ENCODE measurements at places on chromosomes 6 and 20.

DNA sequence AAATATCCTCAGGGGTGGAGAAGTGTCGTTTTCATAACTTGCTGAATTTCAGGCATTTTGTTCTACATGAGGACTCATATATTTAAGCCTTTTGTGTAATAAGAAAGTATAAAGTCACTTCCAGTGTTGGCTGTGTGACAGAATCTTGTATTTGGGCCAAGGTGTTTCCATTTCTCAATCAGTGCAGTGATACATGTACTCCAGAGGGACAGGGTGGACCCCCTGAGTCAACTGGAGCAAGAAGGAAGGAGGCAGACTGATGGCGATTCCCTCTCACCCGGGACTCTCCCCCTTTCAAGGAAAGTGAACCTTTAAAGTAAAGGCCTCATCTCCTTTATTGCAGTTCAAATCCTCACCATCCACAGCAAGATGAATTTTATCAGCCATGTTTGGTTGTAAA lies 20.3 kb upstream of the MAPK13 start:
- no peak for DNase-seq

DNA sequence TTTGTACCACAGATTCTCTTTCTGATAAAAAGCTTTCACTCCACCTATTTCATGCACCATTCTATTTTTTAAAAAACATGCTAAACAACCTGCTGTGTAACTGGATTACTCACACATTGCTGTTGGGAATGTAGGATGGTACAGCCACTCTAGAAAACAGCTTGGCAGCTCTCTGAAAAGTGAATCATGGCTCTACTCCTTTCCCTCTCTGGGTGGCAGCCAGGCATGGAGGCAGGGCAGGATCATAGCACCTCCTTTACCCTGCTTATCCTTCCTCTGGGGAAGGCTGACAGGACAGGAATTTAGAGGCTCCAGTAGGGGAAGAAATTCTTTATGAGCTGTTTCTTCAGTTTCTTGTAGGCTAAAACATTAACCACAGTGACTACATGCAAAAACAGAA lies 6.7 kb upstream of the VNN2 start:
- DNase-seq = no peak

DNA sequence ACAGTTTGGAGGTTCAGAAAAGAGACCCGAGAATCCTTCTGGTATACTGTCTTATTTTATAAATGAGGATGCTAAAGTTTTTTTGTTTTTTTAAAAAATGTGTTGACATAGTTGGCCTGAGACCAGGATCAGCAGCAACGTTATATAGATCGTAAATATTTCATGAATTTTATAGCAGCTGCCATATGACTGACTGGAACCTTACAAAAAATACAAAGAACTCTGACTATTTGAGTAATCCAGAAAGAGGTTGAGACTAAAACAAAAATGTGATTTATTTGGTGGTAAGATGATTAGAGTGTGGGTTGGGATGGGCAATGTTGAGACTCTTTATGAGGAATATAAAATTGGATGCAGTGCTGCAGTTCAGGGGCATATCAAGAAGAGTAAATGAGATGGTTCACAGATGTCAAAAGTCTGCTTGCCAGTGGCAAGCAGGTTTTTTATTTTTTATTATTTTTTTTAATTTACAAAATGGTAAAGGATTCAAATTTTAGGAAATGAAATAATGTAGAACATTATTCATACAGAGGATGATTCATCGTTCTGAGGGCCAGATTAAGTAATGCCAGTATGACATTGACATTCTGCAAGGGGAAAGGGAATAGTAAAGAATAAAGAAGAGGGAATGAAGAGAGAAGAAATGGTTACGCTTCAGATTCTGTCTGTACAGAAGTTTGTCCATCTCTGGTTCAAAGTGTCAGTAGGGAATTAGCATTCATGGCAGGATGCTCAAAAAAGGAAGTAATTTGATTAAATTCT lies 58.5 kb downstream of the SCAF8 start:
- DNase-seq = no peak

GRCh38 chr20:53652090-53652858 lies 58.6 kb upstream of the ZNF217 start:
- DNase-seq = no peak

GRCh38 chr6:31723980-31724691 lies 963 bp downstream of the MPIG6B start:
- no peak for DNase-seq

- no peak for DNase-seq
Measured at GRCh38 chr6:145863366-145863765, 48.8 kb upstream of the FBXO30 start.

DNA sequence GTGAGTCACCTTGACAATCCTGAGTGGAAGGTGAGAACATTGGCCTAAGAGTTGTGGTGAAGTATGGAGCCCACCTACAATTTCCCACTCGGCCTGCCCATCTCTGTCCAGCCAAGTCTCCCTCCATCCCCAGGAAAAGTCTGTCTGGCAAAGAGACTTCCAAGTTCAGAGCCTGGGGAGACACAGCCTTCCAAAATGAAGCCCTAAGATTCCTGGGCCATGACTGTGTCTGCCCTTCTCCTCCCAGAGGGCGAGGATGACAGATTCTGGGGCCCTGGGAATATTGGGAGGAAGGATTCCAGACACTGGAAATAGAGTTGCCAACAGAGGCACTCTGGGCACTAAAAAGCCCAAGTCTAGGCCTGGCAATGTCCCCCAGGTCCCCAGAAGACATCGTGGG lies 176.8 kb downstream of the NFATC2 start:
- no peak for DNase-seq

DNA sequence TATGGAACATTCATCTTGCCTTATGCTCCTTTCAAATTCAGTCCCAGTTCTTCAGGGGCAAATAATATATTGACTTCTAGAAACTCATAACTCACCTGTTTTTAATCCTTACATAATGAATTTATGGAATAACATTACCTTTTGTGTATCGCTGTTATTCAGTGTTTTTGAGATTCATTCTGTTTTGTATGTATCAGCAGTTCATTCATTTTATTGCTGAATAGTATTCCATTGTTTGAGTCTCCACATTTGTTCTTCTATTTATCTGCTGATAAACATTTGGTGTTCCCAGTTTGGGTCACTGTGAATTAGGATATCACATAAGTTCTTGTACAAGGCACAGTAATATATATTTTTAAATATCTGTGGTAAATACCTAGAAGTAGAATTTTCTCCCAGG lies 5.1 kb downstream of the SEMG2 start:
- DNase-seq = no peak

DNA sequence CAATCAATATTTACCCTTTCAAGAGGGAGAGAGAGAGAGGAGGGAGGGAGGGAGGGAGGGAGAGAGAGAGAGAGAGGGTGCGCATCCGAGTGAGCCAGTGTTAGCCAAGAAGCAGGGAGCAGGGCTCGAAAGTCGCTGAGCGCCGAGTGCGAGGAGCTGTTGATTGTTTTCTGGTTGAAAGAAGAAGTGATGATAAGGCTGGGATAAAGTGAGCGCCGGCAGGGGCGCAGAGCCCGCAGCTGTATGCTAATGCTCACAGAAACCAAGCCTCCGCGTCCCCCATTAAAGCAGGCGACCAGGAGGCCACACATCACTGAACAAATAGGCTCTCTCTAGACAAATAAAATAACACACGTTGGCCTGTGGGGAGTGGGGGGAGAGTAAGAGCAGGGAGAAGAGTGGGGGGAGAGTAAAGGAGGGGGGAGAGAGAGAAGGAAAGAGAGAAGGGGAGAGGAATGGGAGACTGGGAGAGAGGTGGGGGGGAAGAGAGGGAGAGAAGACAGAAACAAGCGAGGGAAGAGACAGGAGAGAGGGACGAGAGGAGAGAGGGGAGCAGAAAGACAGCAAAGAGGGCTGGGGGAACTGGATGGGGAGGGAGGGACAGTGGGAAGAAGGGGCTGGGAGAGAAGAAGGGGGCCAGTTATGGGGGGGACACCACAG lies 5.0 kb upstream of the INSM1 start:
- no peak for DNase-seq

GRCh38 chr6:99091985-99092384 lies 144.2 kb upstream of the FBXL4 start:
- DNase-seq = no peak

GRCh38 chr20:58471193-58472164 lies 43.7 kb downstream of the APCDD1L start:
- DNase-seq = peak; percentile 96

GRCh38 chr6:157209865-157210530 lies 113.3 kb downstream of the TMEM242 start:
- DNase-seq = no peak

GRCh38 chr6:46254331-46254730 lies 83.6 kb upstream of the ENPP5 start:
- DNase-seq = no peak

GRCh38 chr6:2116496-2116895 lies 128.9 kb downstream of the GMDS start:
- DNase-seq = no peak

DNA sequence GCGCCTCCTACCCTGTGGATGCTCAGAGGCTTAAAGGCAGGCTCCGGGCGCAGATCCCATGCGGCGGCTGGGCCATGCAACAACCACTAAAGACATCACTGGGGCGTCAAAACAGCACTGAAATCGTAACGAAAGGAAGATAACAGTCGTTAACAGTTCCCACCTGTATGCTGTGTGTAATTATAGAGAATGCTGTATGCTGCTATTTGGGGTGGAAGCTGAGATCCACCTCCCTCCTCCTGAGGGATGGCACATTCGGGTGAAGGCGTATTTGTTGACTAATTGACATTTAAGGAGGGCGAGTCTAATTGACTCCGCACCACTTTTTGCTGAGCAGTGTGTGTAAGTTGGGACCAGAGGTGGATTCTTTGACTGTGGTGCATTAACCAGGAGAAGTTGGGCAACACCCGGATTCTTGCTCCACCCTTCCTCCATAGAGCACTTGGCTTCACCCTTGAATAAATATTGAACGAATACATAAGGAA lies 687 bp downstream of the SLC35A1 start:
- no peak for DNase-seq

DNA sequence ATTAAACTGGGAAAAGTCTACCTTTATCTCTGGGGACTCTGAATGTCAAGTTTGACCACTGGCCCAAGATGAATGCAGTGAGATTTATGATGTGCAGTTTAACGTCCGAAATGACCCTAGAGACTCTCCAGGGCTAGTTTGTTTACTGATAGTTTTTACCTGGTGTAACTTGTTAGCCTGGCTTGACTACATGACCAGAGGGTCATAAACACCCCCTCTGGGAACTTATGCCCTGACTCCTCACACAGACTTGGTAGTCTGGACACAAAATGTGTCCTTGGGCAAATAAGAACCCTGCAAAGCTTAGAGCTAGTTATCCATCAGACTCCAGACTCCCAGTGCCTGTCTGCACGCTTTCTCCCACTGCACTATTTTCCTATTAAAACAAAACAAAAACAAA lies 606.5 kb downstream of the HACE1 start:
- no peak for DNase-seq

- DNase-seq = no peak
Measured at GRCh38 chr6:55669028-55669427, 90.0 kb upstream of the HMGCLL1 start.

GRCh38 chr6:135675862-135676261 lies 175.6 kb upstream of the PDE7B start:
- no peak for DNase-seq

- no peak for DNase-seq
Measured at GRCh38 chr6:22249711-22250350, 47.0 kb downstream of the PRL start.

DNA sequence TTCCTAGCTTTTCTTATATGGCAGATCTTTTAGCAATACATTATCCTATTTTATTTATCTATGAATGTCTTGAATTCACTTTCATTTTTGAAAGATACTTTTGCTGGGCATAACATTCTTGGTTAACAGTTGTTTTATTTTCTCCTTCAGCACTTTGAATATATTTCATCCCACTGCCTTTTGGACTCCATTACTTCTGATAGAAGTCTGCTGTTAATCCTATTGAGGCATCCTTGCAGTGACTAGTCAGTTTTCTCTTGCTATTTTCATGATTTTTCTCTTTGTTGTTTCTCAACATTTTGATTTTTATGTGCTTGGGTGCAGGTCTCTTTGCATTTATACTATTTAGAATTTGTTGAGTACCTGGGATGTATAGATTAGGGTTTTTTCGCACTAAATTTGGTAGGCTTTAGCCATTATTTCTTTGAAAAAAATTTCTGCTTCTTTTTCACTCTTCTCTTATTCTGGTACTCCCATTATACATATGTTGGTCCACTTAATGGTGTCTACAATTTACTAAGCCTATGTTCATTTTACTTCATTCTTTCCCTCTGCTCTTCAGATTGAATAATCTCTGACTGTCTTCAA lies 53.2 kb downstream of the PHACTR3 start:
- DNase-seq = no peak

DNA sequence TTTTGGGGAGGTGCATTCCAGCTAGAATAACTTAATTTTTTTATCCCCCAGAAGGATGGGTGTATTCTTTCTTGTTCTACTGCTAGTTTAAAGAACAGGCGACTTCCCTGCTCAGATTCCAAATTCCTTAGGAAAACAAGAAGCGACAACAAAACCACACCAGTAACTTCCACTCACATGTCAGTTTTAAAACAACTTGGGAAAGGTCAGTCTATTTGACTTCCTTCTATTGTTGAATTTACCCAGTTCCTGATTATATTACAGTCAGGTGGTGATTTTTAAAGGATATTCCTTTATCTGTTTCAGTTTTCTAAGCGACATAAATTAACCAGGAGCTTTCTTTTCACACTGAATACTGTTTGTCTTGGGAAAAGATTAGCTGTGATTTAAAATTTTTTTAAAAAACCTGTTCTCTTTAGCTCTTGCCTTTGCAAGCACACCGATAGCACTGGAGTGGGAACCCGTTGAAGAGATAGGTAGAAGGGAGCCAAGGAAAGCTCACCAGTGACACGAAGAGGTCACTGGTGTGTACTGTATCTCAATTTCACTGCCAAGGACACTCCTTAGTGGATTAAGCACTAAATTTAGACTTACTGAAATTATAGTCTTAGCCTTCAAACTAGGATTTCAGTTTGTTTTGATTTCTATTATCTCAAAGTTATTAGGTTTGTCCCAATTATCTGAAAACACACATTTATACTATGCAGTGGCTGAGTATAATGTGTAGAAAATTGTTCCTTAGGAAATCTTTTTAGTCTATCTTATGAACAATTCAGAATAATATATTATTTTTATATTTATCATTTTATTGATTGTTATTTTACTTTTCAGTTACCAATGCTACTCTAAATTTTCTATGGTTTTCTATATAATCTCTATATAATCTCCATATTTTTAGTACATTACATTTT lies 22.3 kb downstream of the MARCKS start:
- DNase-seq = peak; percentile 76

DNA sequence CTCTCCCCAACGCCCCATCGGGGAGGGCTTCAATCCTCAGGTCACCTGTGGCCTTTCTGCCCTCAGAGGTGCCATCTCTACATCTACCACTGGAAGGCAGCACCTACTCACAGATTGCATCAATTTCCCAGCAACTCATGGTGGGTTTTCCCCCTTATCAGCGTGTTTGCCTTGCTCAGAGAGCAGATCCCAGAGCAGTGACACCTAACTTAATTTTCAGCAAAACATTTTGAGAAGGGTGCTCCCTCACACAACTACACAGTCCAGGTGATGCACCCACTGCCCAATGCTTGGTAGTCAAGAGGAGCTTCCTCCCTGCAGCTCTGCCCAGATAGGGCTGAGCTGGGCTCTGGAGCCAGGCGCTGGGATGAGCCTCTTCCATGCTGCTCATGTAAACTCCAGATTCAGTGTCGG lies 48.2 kb downstream of the PLG start:
- no peak for DNase-seq

Data from right hindlimb (tissue), 1 donor.